Tibial artery (tissue), 4 donors: ENCODE measurements at places on chromosomes 1 and 21.

GRCh38 chr1:243738020-243738419 lies 112.0 kb downstream of the AKT3 start:
- H3K4me3 ChIP-seq = no peak overlapping the region
- H3K27ac ChIP-seq = no peak overlapping the region
- no peaks in the 10 kb centered on the region for H3K36me3 ChIP-seq

- peak; percentile 21 for DNase-seq
- H3K4me1 ChIP-seq = peaks cover 13% of the 10 kb centered on the region
- H3K27me3 ChIP-seq = no peaks in the 10 kb centered on the region
Observed at GRCh38 chr1:47618222-47618720, 180.4 kb downstream of the FOXD2 start.

GRCh38 chr1:235277709-235278108 lies 50.3 kb downstream of the ARID4B start:
- H3K27me3 ChIP-seq = no peaks in the 10 kb centered on the region
- H3K4me3 ChIP-seq = no peak overlapping the region
- no peaks in the 10 kb centered on the region for H3K36me3 ChIP-seq
- H3K27ac ChIP-seq = no peak overlapping the region
- DNase-seq = no peak

DNA sequence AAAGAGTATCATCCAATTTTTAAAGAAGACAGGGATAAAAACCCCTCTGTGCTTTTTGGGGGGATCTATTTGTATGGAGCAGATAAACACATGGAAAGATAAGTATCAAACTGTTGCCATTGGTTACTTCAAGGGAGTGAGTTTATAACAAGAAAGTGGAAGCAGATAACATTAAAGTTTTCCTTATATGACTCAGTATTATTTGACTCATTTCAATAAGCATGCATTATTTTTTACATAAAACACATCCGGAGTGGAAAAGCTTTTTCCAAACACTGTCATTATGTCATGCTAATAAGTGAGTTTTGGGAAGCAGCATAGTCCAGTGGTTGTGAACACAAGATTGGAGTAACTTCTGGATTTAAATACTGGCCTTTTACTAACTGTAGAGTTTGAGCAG lies 452.2 kb downstream of the LTN1 start:
- no peaks in the 10 kb centered on the region for H3K36me3 ChIP-seq
- H3K27ac ChIP-seq = no peak overlapping the region
- no peak for DNase-seq
- H3K27me3 ChIP-seq = no peaks in the 10 kb centered on the region

DNA sequence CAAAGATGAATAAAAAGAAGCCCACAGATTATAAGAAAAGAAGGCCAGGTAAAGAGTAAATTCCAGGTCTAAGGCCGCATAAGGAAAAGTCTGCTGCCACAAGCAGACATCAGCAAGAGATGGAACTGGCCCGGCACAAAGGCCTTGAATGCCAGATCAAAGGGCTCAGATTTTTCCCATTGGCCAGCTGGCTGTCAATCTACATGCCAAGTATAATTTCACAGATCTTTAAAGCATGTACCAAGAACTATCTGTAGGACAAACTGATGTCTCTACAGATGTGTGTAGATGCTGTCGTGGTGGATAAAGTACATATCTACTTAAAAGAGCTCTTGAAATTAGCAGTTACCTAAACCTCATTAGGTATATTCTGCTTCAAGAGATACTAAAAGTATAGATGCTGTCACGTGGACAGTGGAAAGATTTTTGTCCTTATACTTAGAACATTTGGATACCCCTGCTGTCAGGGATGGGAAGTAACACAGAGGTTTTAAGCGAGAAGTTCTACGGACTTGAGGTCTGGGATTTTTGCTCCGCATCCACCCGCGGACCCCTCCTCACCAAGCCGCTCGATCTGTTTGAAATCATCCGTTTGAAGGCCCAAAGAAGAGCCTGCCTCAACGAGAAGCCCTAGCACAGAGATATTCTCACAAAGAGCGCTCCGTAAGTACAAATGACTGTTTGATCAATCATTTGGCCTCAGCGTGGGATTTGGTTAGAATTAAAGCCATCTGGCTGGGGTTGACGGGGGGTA lies 10.1 kb downstream of the GLIS1 start:
- H3K36me3 ChIP-seq = no peaks in the 10 kb centered on the region
- no peak overlapping the region for H3K4me3 ChIP-seq
- no peak overlapping the region for H3K27ac ChIP-seq
- peaks cover 20% of the 10 kb centered on the region for H3K27me3 ChIP-seq
- no peaks in the 10 kb centered on the region for H3K4me1 ChIP-seq
- DNase-seq = no peak

GRCh38 chr1:165162671-165163241 lies 193.8 kb downstream of the LMX1A start:
- H3K27ac ChIP-seq = no peak overlapping the region
- DNase-seq = no peak
- H3K27me3 ChIP-seq = no peaks in the 10 kb centered on the region
- no peaks in the 10 kb centered on the region for H3K36me3 ChIP-seq
- H3K4me1 ChIP-seq = no peaks in the 10 kb centered on the region

DNA sequence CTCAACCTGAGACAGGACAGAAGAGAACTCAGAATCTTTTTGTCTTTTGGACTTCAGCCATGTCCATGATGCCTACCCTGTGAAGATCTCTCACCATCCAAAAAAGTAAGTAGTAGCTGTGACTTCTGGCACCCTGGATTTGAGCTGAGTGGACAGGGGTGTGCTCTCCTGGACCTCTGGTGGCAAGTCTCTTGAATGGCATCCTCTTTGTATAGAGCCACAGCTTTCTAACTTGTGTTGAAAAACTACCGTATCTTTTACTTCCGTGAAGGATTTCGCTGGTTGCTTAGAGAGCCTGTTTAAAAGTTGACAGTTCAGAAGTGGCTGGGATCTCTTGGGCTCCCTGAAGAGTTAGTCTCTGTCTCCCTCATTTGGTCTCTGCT lies 1.8 kb downstream of the MFN2 start:
- no peak overlapping the region for H3K27ac ChIP-seq
- peaks cover 21% of the 10 kb centered on the region for H3K4me1 ChIP-seq
- DNase-seq = no peak

GRCh38 chr1:189804352-189804751 lies 673.3 kb downstream of the BRINP3 start:
- H3K36me3 ChIP-seq = no peaks in the 10 kb centered on the region
- no peak for DNase-seq
- H3K27ac ChIP-seq = no peak overlapping the region
- no peaks in the 10 kb centered on the region for H3K27me3 ChIP-seq
- no peaks in the 10 kb centered on the region for H3K4me1 ChIP-seq

- DNase-seq = no peak
- no peak overlapping the region for H3K4me3 ChIP-seq
- H3K36me3 ChIP-seq = peaks cover 77% of the 10 kb centered on the region
- H3K27me3 ChIP-seq = no peaks in the 10 kb centered on the region
- H3K27ac ChIP-seq = no peak overlapping the region
Observed at GRCh38 chr1:173937062-173937461, 19.9 kb upstream of the SERPINC1 start.

- no peak for DNase-seq
- peak overlapping the region; percentile 99 for H3K27ac ChIP-seq
- peaks cover 25% of the 10 kb centered on the region for H3K4me1 ChIP-seq
- H3K36me3 ChIP-seq = no peaks in the 10 kb centered on the region
- no peaks in the 10 kb centered on the region for H3K27me3 ChIP-seq
Observed at GRCh38 chr1:118978914-118979701, 9.0 kb downstream of the TBX15 start.

DNA sequence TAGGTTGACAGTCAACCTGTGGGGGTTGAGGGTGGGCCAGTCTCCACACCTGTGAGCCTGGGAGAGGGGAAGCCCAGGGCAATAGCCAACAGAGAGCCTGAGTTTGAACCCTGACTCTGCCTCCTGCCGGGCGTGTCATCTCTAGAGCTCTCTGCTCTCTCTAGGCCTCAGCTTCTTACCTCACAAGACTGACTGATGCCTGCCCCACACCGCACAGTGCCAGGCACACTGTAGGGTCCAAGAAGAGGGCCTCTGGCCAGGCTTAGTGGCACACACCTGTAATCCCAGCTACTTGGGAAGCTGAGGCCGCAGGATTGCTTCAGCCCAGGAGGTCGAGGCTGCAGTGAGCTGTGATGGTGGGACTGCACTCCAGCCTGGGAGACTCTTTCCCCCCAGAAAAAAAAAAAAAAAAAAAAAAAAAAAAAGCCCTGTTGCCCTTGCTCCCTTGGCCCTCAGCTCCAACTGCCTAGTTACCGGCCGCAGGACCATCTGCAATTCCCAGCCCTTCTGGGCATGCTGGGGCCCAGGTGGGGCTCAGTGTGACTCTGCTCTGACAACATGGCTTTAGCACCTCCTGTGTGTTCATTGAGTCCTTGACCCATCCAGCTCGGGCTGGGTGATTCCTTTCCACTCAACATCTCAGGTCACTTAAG lies 25.1 kb downstream of the GRHL3 start:
- DNase-seq = no peak
- no peak overlapping the region for H3K4me3 ChIP-seq
- H3K27me3 ChIP-seq = no peaks in the 10 kb centered on the region
- H3K27ac ChIP-seq = no peak overlapping the region
- H3K4me1 ChIP-seq = no peaks in the 10 kb centered on the region

DNA sequence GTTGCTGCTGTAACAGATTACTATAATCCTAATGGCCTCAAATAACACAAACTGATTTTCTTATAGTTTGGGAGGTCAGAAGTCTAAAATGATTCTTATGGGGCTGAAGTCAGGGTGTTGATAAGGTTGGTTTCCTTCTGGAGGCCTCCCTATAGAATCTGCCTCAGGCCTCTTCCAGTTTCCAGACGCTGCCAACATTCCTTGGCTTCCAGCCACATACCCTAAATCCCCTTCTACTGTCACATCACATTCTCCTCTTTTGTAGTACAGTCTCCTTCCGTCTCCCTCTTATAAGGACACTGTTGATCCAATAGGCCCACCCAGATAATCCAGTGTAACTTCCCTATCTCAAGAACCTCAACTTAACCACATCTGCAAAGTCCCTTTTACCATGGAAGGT lies 145.3 kb upstream of the NCAM2 start:
- no peaks in the 10 kb centered on the region for H3K36me3 ChIP-seq
- DNase-seq = no peak
- no peaks in the 10 kb centered on the region for H3K27me3 ChIP-seq
- H3K4me3 ChIP-seq = no peak overlapping the region

DNA sequence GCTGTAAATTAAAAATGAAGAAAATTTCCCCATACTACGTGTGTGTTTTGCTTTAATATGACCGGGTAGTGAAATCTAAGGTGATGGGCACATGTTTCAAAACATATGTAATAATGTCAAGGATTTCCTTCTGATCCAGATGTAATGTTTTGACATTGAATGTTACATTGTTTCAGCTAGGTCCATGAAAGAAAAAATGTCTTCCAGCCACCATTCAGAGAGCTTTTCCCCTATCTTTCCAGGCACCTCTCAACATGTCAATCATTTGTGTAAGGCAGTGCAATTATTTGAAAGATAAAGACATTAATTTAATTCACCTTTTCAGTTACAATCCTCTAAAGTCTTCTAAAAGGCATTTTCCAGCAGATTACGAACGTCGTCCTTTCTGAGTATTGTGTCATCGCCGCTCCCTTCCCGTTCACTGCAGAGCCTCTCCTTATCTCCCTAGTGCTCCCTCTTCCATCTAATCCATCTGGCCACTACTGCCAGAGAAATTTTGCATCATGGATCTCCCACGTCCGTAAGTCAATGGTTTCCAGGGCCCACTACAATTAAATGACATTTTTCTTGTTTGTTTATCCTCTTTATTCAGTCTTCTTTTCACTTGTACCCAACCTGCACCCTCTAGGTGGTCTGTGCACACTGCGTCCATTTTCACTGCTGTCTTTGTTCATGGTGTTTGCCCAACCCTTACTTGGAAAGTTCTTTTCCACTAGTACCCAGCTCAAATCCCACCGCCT lies 1.3 kb upstream of the VAMP3 start:
- H3K27ac ChIP-seq = peak overlapping the region; percentile 84
- no peak for DNase-seq
- H3K4me3 ChIP-seq = no peak overlapping the region
